ENCODE measurements at places on chromosomes 12 and 14.

DNA sequence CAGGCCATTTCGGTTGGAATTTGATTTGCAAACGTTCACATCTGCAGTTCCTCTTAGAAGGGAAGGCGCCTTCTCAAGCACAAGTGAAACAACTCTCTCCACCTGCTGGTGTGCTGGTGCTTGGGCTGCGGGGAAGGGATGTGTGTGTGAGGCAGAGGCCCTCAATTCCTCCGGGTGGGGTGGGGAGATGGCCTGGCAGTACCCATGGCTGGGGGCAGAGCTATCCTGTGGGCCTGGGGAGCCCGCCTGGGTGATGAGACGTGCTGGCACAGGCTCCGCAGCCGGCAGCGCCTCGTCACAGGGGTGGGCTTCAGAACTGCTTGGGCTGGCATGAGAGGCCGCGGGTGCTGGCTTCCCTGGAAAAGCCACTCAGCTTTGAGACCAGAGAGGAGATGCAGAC lies 28.9 kb upstream of the TDRD9 start:
- DNase-seq = no peak

DNA sequence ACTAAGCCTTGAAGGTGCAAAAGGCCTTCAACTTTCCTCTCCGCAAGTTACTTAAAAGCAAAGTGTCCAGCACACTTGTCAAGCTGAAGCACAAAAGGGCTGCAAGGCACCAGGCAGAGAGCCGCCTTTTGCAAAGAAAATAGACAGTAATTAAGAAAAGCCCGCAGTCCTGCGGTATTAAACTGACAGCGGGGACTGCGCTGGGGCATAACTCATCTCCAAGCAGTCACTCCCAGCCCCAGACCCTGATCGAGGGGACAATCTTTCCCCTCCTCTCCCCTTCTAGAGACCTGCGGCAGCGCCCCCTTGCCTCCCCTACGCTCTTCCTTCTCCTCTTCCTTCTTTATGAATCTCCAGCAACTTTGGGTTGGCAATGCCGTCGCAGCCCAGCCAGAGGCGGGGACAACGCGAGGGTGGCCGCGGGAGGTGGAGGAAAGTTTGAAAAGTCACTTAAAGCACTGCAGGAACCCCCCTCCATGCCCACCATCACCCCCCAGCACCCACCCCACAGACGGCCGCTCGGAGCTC lies 200.9 kb upstream of the CAND1 start:
- DNase-seq = no peak

- no peak for DNase-seq
Measured at GRCh38 chr12:27924350-27925135, 48.0 kb downstream of the PTHLH start.

DNA sequence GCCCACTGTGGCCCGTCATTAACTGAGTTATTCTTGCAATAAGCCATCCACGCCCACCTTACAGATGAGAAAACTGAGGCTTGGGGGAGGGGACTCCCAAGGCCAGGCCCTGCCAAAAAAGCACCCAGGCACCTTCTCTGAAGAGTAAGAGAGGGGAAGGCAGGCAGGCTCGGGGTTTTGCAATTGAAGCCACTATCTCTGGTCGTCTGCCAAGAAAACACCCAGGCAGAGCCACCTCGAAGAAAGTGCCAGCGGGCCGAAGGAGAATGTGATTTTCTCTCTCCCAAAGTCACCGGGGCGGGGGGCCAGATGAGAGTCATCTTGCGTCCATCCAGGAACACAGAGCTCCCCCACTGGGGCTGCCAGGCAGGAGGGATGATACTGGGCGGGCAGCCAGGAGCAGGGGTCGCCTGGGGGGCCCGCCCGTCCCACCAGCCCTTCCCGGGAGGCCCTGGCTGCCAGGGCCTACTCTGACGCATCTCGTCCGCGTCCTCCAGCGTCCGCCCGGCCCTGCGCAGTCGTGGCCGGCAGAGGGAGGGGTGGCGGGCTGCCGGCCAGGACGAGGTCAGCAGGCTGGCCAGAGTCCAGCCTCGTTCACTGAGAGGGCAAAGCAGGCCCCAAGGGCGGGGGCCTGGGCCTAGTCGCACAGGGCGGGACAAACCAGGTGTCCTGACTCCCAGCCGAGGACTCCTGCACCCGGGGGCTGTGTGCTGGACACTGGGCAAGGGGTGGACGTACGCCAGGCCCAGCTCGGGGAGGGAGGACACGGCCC lies 74.3 kb downstream of the RFLNA start:
- DNase-seq = no peak

GRCh38 chr12:112303004-112303403 lies 79.2 kb downstream of the HECTD4 start:
- DNase-seq = no peak

DNA sequence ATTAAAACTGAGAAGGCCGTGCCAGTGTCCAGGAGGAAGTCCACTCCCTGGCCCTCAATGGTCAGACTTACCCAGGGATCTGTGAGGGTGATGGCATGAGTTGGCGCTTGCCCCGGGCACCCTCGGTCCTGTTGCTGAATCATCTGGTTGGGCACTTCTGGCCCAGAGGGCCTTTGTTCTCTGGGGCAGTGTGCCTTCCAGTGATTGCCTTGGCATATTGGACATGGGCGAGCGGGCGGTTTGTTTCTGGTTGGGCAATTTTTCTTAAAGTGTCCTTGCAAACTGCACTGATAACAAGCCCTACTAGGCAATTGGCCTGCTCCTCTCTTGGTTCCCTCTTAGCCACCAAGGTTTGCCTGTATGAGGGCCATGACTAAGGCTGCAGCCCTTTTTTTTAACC lies 69.5 kb upstream of the ZDHHC17 start:
- DNase-seq = no peak

DNA sequence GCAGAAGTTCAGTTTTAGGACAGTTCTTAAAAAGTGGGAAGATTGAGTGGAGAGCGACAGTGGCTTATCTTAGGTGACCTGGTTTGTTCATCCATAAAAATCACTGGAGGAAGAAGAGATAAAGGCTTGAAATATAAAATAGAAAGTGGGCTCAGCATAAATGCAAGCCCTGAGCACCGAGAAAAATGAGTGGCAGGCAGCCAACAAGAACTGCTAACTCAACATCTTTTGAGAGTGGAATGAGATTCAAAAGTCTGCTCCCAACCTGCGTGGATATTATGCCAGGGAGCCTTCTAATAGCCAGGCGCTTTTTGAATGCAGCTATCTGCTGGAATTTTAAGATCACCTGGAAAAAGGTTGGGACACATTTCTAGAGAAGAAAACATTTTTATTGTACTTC lies 666.5 kb downstream of the FLRT2 start:
- DNase-seq = no peak

DNA sequence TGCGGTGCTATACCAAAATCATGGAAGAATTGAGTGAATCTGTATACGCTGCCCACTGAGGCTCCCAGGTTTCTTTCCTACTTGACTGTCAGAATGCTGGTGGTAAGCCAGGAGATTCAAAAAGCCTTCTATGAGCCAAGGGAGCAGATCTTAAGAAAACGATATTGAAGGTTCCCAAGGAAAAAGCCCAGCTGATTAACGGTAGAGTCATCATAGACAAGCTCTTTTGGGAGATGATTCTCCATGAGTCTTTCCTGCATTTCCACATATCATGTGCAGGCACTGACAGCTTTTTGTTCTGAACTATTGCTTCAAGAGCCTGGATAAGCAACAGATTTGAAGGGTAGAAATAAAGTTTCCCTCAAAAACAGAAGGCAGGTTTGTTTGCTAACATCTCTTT lies 17.5 kb downstream of the SLC35F4 start:
- no peak for DNase-seq

DNA sequence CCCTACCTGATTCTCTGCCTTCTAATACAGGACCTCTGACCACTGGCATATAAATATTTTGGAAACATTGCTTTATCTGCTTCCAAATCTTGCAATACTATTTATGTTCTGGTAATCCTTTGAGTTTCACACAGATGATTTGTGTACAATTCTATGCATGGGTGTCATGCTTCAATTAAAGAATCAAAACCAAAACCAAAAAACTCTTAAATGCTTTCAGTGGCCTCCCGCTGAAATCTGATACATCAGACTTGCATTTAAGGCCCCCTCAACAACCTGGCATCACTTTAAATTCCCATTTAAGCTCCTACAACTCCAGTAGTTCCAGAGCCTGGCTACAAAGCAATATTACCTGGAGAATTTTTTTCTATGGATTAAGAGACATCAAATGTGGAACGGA lies 221.7 kb upstream of the NAV3 start:
- DNase-seq = no peak

DNA sequence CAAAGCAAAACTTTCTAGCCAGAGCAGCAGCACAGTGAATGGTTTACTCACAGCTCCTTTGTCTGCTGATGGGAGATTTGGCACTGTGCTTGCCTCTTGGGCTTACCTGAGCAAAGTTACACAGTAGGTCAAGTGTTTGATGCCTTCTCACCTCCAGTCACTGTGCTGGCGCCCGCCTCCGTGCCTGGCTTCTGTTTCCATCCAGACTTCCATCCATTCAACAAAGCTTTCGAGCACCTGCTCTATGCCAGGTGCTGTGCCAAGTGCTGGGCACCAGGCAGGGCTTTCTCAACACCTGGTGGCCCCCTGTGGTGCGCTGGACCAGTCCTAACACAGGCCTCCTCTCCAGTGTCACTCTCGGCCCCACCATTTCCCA lies 199.2 kb upstream of the EEA1 start:
- DNase-seq = no peak

GRCh38 chr14:57417228-57417627 lies 26.8 kb downstream of the NAA30 start:
- no peak for DNase-seq

- no peak for DNase-seq
Measured at GRCh38 chr14:40164083-40164482, 731.9 kb upstream of the FBXO33 start.

GRCh38 chr14:104972301-104973134 lies 5.7 kb downstream of the AHNAK2 start:
- DNase-seq = no peak

DNA sequence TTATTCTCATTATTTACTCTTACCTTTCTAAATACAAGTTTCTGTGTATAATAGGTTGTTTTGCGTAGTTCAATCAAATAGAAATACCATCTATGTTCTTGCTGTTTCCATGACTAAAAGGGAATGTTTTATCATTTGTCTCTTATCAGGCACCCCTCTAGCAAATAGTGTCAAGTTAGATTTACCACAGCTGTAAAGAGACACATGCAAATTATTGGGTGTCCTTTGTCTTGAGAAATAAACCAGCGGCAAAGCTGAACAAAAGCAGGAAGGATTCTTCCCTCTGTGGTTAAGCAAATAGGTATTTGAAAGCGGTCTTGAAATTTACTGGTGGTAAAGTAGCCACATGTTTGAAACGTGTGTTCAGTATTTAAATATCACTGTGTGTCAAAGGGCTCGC lies 405.9 kb downstream of the TMTC2 start:
- no peak for DNase-seq

- DNase-seq = no peak
Measured at GRCh38 chr12:4628406-4628805, 20.4 kb downstream of the AKAP3 start.

DNA sequence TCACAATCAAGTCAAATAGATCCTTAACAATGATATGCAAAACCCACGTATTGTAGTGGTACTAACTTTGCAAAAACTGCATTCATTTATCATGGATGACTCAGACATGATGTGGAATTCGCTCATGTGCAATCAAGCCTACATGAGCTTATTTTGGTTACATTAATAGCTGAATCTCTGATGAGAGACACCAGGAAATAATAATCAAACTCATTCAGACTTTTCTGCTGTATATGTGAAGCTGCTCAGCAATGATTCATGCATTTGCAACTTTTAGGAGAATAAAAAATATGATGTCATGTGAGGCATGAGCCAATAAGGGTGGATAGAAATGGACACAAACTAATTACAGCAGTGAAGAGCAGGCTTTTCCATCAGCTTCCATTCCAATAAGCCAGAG lies 1075.8 kb upstream of the TMEM132C start:
- no peak for DNase-seq

DNA sequence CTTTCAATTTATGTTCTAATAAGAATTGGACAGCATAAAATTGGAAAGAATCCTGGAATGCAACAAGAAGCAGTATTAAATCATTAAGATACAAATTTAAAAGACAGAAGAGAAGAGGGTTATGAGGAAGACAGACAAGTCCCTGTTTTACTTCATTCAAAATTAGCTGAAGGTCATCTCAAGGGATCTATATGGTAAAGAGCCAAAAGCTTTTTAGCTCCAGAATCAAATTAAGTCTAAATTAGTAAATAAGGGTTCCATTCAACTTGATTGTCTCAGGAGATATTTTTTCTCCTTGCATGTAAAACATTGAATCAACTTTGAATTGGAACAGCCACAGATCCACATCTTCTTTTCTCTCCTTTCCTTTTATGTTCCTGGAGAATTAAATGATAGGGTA lies 7.6 kb downstream of the CCDC196 start:
- no peak for DNase-seq

DNA sequence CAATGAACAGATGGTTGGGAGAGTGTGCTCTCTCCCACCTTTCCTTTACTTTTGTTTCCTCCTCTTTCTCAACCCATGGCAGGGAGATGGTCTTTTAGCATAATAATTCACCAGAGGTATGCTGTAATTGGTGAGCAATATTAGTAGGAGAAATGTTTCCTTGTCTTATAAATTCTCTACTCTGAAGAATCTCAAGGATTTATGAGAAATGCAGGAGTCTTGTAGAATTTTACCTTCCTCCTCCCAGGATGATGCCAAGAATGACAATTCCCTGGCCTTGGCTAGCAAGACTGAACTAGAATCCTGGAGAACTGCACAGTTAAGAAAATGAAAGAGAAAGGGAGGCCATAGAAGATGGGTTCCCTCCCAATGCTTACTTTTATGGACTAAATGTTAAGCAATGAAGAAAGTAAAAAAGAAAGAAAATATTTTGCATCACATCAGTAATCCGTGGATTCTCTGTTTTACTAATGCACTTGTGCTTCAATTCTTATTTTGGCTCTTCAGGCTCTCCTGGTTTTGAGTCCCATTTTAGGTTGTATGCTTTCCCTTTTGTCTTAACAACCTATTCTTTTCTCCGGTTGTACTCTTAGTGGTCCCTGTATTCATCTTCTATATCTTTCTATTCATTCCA lies 192.9 kb upstream of the GARIN6 start:
- no peak for DNase-seq

DNA sequence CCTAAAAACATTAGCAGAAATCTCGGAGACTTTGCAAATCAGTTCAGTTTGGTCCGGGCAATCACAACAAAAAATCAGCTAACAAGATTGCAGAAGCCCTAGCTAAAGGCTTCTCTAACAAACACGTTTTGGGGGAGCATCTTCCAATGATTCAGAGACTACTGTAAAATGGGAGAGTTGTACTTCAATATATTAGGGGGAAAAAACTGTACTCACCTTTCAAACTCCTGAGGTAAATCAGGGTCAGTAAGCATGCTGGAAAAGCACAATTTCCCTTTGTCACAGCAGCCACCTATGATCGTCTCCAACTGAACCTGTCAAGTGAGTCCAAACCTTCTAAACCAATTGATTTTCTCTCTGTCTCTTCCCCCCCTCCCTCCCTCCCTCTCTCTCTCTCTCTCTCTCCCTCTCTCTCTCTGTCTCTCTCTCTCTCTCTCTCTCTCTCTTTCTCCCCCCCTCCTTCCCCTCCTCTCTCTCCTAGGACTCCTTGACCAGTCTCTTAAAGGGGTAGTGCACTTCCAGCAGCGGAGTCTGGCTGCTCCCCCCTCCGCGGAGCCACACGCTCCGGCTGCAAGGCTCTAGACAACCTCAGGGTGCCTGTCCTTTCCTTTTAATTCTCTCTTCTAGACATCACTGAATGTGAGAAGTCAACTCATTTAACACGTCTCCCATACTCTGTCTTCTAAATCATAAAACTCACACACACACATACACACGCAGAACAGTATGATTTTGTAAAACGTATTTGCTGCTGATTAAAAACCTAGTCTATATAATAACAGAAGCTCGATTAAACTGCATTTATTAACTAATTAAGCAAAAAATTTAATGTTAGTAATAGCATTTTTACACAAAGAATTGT lies at the start of gene SOX5:
Gene SOX5, minus strand, starts transcription at position 323 of the 862 bp plus-strand sequence. Its CDS starts 69 bp downstream, at position 254.
- DNase-seq = no peak

GRCh38 chr14:101018561-101019290 lies 115.2 kb upstream of the RTL1 start:
- DNase-seq = no peak
